ENCODE measurements at places on chromosomes 2 and 18.

- peaks cover 22% of the 10 kb centered on the region for H3K4me1 ChIP-seq
- H3K27me3 ChIP-seq = no peaks in the 10 kb centered on the region
- no peak for DNase-seq
Observed at GRCh38 chr2:9558948-9559381, 3.3 kb upstream of the ADAM17 start.

- H3K4me3 ChIP-seq = no peak overlapping the region
- no peaks in the 10 kb centered on the region for H3K36me3 ChIP-seq
Observed at GRCh38 chr2:9692456-9693195, 61.8 kb upstream of the YWHAQ start.

- H3K4me1 ChIP-seq = no peaks in the 10 kb centered on the region
- no peak overlapping the region for H3K4me3 ChIP-seq
- peak; percentile 5 for DNase-seq
- no peaks in the 10 kb centered on the region for H3K36me3 ChIP-seq
- H3K27me3 ChIP-seq = peaks cover 3% of the 10 kb centered on the region
Observed at GRCh38 chr2:24421668-24422067, 61.3 kb upstream of the ITSN2 start.

DNA sequence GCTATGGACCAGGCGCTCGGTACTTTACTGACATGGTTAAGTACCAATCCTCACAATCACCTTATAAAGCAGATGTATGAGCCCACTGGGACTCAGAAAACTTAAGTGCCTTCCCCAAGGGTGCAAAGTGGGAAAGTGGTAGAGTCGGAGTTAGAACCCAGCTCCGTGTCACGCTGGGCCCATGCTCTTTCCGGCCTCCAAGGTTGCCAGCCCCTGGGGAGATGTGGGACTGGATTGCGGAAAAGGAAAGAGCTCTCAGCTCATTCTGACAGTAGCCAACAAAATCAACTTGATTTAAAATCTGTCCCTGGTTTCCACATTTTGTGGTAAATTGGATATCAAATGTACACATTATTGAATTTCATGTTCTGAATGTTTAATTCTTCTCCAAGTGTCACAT is 403.8 kb downstream of the DCDC2C start:
- DNase-seq = no peak
- no peak overlapping the region for H3K27ac ChIP-seq
- H3K36me3 ChIP-seq = no peaks in the 10 kb centered on the region
- no peaks in the 10 kb centered on the region for H3K27me3 ChIP-seq
- H3K4me1 ChIP-seq = no peaks in the 10 kb centered on the region

- H3K4me1 ChIP-seq = peaks cover 34% of the 10 kb centered on the region
- no peaks in the 10 kb centered on the region for H3K27me3 ChIP-seq
- peaks cover 12% of the 10 kb centered on the region for H3K36me3 ChIP-seq
- DNase-seq = no peak
- H3K4me3 ChIP-seq = no peak overlapping the region
- no peak overlapping the region for H3K27ac ChIP-seq
Observed at GRCh38 chr2:3251946-3252345, 125.7 kb downstream of the EIPR1 start.

GRCh38 chr2:215982465-215982875 is 30.9 kb downstream of the MREG start:
- no peak overlapping the region for H3K27ac ChIP-seq
- no peaks in the 10 kb centered on the region for H3K4me1 ChIP-seq
- H3K4me3 ChIP-seq = no peak overlapping the region
- DNase-seq = no peak
- H3K27me3 ChIP-seq = no peaks in the 10 kb centered on the region

DNA sequence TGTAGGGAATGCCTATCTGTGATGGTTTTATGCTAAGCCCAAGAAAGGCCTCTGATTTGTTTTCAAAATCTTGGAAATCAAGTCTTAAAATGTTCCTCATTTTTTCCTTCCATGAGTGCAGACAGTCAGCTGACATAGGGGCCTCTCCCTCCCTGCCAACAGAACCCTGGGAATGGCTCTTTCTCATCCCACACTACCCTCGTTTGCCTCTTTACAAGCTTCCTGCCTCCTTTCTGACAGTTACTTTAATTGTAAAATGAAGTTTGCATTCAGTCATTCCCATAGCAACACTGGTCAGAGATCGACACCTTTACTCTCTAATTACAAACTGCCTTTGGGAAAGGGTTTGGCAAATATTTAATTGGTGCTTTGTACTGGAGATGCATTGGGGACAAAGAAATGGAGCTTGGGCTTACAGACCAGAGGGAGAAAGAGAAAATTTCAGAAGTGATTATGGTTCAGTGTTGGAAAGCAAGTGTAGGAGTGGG is 25.4 kb downstream of the KIF5C start:
- no peak for DNase-seq
- H3K27me3 ChIP-seq = peaks cover 6% of the 10 kb centered on the region
- no peak overlapping the region for H3K4me3 ChIP-seq
- H3K27ac ChIP-seq = no peak overlapping the region
- H3K36me3 ChIP-seq = peaks cover 4% of the 10 kb centered on the region
- peaks cover 9% of the 10 kb centered on the region for H3K4me1 ChIP-seq

DNA sequence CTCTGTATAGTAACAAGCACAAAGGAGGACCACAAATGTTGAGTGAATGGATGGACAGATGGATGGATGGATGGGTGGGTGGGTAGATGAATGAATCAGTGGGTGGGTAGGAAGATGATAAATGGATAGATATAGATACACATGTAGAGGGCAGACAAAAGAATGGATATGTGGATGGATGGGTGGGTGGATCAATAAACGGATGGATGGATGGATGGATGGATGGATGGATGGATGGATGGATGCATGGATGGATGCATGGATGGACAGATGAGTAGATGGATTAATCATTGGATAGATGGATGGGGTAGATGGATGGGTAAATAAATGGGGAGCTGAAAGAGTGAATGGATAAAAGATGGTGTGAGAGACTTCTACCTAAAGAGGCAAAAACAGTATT is 92.3 kb upstream of the GPR45 start:
- DNase-seq = no peak
- no peak overlapping the region for H3K27ac ChIP-seq
- peaks cover 45% of the 10 kb centered on the region for H3K27me3 ChIP-seq
- H3K36me3 ChIP-seq = peaks cover 24% of the 10 kb centered on the region
- peaks cover 6% of the 10 kb centered on the region for H3K4me1 ChIP-seq

All from naive B cell (primary cell).